Activated CD4-positive, CD25-positive, alpha-beta regulatory T cell (primary cell): ENCODE measurements at places on chromosomes 3 and 15.

DNA sequence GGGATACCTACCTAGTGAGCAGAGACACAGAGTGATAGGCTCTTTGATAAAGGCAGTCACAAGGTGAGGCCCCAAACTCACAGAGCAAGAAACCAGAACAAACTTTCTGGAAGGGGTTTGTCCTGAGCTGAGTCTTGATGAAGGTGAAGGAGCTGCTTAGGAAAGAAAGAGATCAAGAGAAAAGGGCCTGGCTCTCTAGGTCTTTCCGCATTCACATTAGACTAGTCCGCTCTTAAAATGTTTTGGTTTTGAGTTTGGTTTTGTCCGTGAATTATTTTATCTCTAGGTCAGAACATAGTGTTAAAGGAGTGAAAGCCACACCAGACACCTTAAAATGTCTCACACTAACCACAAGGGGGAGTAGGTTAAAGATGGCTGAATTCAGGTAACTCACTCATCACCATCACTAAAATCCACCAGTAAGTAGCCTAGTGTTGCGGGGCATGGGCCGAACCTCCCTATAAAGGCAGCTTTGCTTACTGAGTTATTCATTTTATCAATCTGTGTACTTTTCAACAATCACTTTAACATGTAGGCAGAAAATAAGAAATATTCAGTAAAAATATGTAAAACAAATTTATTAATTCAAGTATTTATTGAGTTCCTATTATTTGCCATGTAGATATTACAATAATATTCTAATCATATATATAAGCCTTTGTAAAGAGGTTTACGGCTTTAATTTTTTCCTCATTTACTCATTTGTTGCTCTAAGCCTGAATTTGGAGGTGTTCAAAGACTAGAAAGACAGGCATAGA lies 121.5 kb upstream of the TSC22D2 start:
- no peak for DNase-seq

- DNase-seq, result no peak
These were observed 11.8 kb downstream of the INO80 start for GRCh38 chr15:41104234-41104633.

DNA sequence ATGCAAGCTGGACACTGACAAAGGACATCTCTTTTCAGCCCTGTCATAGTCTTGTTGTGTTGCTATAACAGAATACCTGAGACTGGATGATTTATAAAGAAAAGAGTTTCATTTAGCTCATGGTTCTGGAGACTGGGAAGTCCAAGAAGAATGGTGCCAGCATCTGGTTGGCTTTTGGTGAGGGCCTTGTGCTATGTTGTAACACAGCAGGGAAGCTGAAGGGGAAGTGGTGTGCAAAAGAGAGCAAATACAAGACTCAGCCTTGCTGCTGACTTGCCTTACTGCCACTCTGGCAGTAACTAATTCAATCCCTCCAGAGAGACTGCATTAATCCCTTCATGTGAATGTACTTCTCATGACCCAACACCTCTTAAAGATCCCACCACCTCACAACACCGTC lies 356.3 kb upstream of the PROK2 start:
- no peak for DNase-seq

DNA sequence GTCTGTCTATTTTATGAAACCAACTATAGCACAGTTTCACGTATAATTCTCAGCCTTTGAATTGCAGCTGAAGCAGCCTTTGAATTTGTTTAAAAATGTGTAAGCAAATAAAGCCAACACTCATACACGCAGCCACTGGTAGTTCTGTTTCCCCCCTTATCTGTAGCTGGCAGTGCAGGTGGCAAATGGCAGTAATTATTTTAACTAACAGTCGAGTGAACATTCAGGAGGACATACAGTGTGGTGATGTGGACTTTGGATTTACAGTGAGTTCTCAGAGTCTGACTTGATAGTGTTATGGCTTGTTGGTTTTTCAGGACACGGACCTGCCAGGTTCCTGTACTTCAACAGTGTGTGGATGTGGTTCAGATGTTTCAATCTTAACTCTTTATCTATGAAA lies 64.0 kb upstream of the SKOR1 start:
- no peak for DNase-seq

DNA sequence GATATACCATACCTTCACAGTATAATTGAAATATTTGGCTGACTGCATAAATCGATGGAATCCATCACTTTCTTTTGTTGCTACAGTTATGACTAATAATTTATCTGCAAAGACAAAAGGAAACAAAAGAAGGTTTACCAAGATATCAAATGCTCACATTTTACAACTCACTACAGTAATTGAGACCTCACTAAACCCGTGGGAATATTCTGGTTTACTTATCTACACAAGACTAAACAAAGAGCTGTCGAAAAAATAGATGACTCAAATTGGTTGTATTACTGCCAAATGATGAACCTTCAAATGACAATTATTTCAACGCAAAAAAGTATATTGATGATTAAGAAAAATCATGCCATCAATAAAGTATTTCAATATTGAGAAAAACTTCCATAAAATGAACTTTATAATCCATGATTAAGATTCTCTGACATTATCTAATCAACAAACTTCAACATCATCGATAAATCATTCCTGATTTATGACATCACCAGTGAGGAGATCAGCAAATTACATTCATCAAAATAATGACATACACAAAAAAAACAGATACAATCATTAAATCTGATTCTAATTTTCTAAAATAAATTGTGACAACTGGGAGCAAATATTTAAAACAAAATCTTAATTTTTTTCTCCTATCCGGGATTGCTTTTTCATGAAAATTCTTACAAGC lies 36.7 kb downstream of the PLOD2 start:
- DNase-seq, result no peak

- no peak for DNase-seq
These were observed 39.3 kb downstream of the PLD1 start for GRCh38 chr3:171770689-171771620.

GRCh38 chr15:31552482-31553099 lies 226.0 kb downstream of the KLF13 start:
- no peak for DNase-seq

DNA sequence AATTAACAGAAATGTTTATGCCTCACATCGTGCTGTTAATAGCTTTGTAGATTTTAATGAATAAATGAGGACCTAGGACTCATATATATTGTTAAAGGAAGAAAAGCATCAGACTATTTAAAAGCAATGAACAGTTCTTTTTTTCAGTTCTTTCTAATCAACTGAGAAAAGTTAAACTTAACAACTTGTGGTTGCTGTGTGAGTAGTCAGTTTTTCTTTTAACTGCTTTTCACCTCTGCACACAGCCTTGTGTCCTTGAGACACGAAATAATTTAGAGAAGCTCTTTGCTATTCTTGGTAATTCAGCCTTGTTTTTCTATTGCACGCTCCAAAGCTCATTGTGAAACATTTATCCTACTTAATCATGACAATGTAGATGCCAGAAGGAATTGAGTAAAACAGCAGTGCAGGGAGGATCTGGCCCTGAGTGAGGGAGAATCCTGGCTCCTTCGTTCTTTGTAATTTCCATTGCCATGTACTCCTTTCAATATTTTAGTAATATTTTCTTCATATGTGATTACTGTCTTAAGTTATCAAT lies 499.0 kb downstream of the PYDC2 start:
- no peak for DNase-seq

GRCh38 chr15:32730677-32731654 lies 13.2 kb downstream of the GREM1 start:
- no peak for DNase-seq

DNA sequence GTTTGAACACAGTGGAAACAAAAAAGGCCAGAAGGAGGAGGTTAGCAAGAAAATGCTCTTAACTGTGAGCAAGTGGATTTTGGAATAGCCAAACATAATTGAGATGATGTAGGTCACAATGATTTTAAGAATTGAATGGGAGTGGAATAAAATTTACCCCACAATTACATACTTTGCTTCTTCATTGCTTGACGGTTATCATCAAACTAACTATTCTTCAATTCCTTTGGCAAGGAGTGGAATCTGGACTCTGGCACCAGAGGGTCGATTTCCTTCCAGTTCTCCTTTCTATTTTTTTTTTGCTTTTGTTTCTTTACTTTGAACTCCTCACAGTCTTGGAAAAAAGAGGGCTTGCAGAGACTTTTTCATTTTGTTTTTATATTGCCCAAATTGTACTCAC lies 634.5 kb upstream of the TGFBR2 start:
- DNase-seq, result no peak

GRCh38 chr3:151579571-151580270 lies 118.9 kb upstream of the IGSF10 start:
- DNase-seq, result no peak

GRCh38 chr3:108311797-108312196 lies 15.4 kb downstream of the HHLA2 start:
- no peak for DNase-seq

DNA sequence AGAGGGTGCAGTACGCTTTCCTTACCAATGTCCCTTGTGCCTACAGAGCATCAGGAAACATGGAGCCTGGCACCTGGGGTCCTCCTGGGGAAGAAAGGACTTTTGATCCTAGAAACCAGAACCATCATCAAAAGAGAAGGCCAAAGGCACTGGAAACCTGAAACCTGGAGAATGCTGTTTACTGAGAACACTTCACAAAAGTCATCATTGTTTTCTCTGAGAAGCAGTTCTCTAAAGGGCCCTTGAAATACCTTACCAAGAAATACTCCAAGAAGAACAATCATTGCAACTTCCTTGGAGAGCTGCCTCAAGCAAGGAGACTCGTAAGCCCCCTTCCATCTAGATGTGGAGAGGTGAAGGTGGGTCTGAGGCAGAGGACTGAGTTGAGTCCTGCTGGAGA lies 66.0 kb downstream of the TLE3 start:
- no peak for DNase-seq

DNA sequence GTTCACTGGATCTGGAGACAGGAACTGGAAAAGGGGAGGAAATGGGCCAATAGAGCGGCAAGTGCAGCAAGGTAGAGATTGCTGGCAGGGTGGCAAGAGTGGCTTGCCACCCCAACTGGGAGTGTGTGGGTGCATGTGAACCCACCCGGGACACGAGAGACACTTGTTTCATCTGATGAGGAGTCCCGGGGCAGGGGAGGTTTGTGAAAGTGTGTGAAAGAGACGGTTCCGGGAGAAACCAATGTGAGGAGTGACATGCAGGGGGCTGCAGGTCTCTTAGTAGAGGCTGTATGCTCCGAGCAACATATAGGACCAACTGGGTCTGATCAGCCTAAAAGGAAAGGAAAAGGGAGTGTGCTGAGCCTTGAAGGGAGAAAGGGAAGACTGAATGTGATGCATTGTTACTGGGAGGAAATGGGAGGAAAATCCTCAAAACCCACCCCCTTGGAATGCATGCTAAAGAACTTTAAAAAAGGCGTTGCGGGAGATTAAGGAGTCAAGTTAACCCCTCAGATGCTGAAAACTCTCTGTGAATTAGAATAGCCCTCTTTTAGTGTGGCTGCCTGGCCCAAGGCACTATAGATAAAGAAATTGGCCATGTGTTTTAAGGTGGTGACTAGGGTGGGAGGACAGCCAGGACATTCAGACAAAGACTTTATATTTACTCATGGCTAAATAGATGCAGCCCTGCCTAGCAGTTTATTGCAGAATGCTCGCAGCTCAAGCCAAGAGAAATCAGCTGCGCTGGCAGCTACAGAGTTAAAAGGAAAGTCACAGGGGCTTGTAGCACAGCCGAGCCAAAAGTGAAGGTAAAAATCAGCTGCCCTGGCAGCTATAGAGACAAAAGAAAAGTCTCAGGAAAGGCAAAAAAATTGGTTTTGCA lies 9.1 kb upstream of the SLC9C1 start:
- DNase-seq, result no peak

DNA sequence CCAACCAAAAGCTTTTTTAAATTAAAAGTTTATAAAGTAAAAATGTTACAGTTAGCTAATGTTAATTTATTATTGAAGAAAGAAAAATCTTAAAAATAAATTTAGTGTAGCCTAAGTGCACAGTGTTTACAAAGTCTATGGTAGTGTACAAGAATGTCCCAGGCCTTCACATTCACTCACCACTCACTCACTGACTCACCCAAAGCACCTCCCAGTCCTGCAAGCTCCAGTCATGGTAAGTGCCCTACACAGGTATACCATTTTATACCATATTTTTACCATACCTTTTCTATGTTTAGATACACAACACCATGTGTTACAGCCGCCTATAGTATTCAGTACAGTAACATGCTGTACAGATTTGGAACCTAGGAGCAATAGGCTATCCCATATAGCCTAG lies 29.1 kb downstream of the SSR3 start:
- no peak for DNase-seq

DNA sequence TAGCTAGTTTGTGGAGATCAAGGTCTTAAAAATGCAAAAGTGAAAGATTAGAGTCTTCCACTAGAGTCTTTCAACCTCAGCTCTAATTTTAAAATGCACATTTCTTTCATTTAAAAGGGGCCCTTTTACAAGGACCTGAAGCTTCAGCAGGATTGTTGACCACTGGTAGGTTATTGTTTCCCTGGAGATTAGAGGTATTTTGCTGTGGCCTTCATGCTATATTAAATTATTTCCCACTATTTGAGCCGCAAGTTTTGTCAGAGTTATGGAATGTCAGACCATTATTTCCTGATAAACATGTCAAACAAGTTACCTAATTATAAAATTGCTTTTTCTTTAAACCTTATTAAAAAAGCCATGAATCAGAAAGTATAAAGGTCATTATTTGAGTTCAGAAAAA lies 103.1 kb upstream of the CCNL1 start:
- no peak for DNase-seq

GRCh38 chr15:76147906-76148570 lies 88.3 kb downstream of the TMEM266 start:
- DNase-seq, result peak; percentile 55

- DNase-seq, result no peak
These were observed 90.7 kb upstream of the GOLIM4 start for GRCh38 chr3:168186293-168186983.

DNA sequence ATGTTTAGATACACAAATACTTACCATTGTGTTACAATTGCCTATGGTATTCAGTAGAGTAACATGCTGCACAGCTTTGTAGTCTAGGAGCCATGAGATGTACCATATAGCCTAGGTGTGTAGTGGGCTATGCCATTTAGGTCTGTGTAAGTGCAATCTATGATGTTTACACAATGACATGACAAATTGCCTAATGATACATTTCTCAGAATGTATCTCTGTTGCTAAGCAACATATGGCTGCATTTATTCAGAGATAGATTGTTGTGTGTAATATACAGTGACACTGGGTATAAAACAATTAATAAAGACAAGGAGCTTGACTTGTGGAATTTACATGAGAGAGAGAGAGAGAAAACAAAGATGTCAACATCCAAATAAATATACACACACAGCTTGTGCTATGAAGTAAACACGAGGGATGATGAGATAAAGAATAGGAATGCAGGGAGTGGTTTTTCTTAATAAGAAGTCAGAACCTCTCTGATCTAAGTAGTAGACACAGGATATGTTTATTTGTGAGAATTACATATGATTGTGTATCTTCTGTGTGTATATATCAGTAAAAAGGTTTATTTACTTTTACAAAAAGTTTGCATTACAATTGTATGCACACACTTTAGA lies 110.0 kb downstream of the KCNAB1 start:
- no peak for DNase-seq

- no peak for DNase-seq
These were observed 36.6 kb upstream of the THSD4 start for GRCh38 chr15:71078506-71079207.
